ENCODE measurements at places on chromosomes 4 and X.

- DNase-seq = no peak
Observed at GRCh38 chrX:18917831-18918230, 66.1 kb downstream of the PHKA2 start.

DNA sequence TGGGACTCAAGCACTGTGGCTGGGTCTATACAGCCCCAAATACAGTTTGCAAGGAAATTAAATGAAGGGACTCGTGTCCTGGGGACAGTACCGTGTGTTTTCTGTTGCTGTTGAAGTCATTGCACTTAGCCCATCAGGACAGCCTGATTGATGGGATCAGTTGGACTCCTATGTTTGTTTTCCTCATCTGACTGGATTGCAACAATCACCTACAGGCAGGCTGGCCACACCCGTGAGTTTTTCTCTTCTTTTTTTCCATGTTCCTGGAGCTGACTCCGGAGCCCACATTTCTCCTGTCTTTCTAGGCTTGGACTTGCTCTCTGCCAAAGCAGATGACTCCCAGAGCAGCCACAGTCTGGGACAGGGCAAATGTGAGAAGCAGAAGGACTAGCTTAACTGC lies 38.1 kb downstream of the RTL9 start:
- DNase-seq = no peak

DNA sequence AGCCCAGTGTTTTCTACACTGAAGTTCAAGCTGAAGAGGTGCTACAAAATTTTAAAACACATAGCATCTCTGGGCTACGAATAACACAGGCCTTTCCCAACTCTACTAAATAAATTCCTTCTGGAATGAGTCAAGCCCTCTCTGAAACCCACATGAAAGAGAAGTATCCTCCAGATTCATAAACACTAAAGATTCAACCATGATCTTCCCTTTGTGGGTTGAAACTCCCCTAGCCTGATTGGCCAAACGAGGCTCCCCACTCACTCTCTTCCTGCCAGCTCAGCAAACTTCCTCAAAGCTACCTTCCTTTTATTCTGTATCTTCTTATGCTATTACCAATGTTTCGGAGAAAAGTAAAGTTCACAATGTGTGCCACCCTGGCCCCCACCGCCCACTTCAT lies 95.4 kb downstream of the NKX6-1 start:
- no peak for DNase-seq

DNA sequence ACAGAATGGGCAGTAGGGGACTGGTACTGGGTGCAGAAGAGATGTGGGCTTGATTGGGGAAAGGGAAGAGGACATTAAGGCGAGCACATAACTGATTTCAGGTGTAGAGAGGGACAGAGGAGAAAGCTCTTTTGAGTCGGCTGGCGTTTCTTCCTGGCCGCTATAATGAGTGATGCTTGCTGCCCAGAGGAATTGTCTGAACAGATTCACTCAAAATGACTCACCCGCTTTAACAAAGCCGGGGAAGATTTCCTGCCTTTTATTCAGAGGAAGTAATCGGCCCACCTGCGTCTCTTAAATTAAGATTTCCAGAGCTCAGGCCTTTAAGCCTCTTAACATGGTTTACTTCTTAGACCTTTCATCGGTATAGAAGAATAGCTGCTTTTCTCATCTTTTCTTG lies 102.1 kb upstream of the AP1S2 start:
- DNase-seq = no peak

DNA sequence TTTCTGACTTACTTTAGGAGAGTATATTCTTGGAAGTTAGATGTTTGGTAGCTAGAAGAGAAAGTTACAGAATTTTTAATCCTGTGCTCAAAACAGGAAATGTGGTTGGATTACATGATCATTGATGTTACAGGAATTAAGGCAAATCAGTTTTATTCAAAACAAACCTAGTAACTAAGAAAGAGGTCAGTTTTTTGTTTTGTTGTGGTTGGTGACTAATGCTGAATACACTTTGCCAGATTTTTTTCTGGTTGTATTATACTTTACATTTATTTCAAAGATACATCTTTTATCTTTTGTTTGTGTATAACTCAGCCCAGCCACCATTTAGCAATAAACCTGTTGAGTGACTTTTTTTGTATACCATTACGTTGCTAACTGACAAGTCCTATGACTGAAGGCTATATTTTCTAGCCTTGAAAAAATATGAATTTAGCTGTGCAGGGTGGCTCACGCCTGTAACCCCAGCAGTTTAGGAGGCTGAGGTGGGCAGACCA lies 116.7 kb downstream of the KLHL8 start:
- DNase-seq = no peak

GRCh38 chr4:138981930-138982390 lies 33.6 kb upstream of the NOCT start:
- DNase-seq = no peak

- no peak for DNase-seq
Observed at GRCh38 chrX:73683236-73683859, 120.4 kb downstream of the CHIC1 start.

GRCh38 chr4:147674073-147674472 lies 9.9 kb downstream of the PRMT9 start:
- DNase-seq = no peak

- no peak for DNase-seq
Observed at GRCh38 chrX:135707880-135708279, 5.6 kb upstream of the CT45A1 start.

GRCh38 chr4:150855981-150856510 lies 159.0 kb downstream of the LRBA start:
- no peak for DNase-seq

DNA sequence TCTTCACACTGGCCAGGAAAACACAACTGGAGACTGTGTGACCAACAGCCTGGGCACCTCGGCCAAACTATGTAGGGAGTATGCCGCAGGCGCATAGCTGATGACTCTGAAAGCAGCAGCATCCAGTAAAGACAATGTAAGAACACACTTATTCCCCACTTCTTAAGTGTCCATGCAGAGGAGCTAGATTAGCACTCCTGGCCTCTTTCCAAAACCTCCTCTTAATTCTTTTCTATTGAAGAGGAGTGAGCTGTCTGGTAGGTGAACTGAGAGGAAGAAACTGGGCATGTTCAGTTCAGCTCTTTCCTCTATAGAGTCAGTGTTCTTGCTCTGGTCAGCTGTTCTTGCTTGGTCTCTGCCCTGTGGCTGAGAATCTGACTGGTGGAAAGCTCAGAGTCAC lies 21.1 kb downstream of the NMU start:
- no peak for DNase-seq

GRCh38 chr4:48196758-48197504 lies 62.9 kb upstream of the TXK start:
- DNase-seq = no peak

GRCh38 chr4:108620933-108621905 lies 843 bp downstream of the RPL34 start:
- DNase-seq = no peak

DNA sequence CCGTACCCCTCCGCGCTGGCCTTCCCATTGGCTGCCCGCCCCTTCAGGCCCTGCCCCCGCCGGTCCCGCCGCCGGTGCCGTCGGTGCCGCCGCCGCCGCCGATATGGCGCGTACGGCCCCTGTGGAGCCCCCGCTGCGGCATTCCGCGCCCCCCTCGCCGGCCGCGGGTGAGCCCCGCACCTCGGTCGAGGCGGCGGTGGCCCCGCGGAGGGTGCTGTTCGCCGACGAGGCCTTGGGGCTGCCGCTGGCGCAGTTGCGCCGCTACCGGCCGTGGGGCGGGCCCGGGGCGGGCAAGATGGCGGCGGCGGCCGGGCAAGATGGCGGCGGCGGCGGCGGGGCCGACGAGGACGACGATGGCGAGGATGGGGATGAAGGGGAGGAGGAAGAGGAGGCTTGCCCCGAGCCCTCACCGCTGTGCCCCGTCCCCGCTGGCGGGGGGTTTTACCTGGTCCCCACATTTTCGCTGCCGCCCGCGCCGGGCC lies at the start of gene PPP1R3F:
PPP1R3F (plus strand) TSS at position 27 of the 482 bp plus-strand sequence; CDS start at position 104, 77 bp downstream.
- peak; percentile 9 for DNase-seq

GRCh38 chr4:112509243-112510141 lies 6.5 kb downstream of the NEUROG2 start:
- DNase-seq = no peak

DNA sequence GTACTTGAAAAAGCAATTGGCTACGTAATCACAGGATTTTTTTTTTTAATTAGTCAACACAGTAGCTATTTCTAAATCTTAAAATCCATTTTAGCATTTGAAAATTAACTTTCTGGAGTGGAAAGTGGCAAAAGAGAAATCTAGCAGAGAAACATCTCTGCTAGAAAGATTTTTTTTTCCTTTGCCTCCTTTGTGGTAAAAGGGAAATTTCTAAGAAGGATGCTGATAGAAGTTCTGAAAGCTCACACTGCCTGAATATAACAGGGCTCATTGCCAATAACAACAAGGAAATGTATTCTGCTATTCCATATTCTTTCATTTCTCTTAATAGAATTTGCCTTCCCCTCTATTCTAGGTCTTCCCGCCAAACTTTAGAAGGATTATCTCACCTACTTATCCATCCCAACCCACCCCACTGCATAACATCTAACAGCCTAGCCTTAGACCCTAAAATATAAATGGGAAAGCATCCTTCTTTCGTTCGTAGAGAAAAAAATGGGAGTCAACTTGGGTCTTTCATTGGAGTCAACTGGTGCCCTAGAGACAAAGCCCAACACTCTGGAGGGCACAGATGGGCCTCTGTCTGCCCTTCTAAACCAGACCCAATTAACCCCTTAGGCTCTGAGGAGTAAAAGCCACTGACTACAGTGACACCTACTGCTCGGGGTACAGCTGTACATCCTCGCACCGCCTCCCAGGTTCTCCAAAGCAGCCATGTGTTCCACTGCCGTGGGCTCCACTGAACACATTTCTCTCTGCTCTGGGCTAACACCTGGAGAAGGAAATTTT lies 103.9 kb downstream of the MAML3 start:
- no peak for DNase-seq

GRCh38 chrX:26914232-26914631 lies 548.9 kb downstream of the PPP4R3C start:
- DNase-seq = no peak

DNA sequence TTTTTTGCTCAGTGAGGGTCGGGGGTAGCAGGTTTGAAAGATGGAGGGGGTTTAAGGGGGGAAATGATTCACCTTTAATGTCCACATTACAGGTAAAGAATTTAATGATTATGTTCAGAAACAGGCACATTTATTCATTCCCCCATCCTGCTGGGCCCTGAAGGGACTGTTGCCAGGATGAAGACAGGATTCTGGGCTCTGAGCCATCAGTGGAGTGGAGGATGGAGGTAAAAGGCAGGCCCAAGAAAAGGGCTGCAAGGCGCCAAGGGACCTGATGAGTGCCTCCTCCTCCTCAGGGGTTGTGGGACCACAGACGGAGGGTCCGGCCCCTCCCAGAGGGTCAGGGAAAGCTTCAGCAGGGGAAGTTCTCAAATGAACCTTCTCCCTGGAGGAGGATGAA lies 40.4 kb upstream of the PROM1 start:
- no peak for DNase-seq

- no peak for DNase-seq
Observed at GRCh38 chr4:82436780-82437179, 6.4 kb downstream of the ENOPH1 start.

- no peak for DNase-seq
Observed at GRCh38 chrX:129772796-129773431, 6.8 kb upstream of the SASH3 start.

DNA sequence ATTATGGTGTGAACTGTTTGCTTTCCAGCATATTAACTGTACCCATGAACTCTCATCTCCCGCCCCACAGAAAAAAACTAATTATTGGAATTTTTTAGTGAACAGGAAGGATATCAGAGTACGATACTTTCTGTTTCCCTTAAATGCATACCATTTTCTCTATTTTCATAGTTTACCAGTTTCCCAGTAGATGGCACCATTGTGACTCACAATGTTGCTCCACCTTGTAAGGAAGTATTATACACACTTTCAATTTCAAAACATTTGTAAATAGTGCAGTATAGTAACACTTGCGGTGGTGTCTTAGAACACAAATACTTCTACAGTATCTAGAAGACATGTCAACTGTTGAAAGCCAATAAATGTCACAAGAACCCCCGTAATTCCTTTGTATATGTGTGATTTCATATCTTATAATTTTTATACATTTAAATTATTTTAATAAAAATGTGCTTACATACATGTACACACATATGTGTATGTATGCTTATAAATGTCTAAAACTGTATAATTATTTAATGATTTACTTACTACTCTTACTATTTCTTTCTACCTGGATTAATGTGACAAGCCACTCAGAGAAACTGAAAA lies 167.3 kb downstream of the SLIT2 start:
- no peak for DNase-seq

DNA sequence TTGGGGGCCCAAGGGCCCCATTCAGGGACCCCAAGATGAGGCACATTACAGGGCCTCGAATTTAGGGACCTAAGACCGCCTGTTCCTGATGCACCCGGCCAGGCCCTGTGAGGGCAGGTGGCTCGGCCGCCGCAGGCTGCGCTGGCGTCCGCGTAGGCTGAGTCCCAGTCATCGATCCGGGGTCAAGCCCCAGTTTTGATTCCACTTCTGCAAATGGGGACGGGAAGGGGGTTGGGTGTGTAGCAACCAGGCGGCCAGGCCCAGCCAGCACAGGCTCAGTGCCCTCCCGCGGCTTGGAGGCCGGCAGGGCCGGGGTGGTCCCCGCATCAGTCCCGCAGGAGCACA lies 327 bp downstream of the PNPLA4 start:
- no peak for DNase-seq

- DNase-seq = no peak
Observed at GRCh38 chr4:15587649-15588048, 67.5 kb downstream of the FBXL5 start.

- DNase-seq = no peak
Observed at GRCh38 chrX:24900234-24900633, 115.5 kb downstream of the ARX start.

- no peak for DNase-seq
Observed at GRCh38 chrX:99353412-99353811, 1056.7 kb downstream of the PCDH19 start.

GRCh38 chr4:3269991-3270611 lies 21.1 kb downstream of the MSANTD1 start:
- DNase-seq = no peak

DNA sequence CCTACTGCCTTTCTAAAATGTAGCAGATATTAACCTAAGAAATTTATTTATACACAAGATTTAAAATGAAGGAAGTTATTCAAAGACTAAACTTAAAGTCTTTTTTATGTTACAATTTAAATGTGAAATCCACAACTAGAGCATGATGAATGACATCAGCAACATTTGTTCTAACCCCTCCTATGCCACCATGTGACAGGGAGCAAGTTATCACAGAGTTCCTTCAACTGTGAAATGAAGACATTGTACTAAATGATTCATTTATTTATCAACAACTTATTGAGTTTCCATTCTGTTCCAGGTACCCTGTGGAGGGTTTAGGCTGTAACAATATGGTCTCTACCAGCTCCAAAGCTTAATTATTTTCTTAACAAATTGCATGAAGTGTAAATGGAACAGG lies 76.9 kb downstream of the SLC39A8 start:
- DNase-seq = no peak

DNA sequence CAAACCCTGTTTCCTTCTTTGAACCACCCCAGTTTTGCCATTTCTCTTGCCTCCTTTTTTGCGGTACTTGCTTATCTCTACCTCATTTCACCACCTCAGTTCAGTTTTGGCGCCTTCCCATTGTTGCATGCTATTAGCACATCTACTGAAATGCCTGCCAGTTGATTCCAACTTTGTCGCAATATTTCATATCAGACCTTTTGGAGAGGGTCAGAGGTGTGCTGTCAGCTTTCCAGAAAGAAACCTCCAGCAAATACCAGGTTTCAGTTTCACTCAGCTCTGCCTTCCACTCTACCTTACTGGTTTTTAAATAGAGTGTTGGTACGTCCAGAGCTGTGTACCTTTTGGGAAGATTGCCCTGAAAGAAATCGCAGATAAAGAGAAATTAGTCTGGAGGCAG lies 91.9 kb upstream of the CPEB2 start:
- no peak for DNase-seq

- DNase-seq = no peak
Observed at GRCh38 chrX:119266364-119266995, 30.4 kb downstream of the PGRMC1 start.

Data from stimulated activated CD8-positive, alpha-beta memory T cell treated with anti-CD3 and anti-CD28 coated beads, Interleukin-7, amount 100 ng/mL, for 1 hour (primary cell).